ENCODE measurements at places on chromosomes 2 and 18.

GRCh38 chr2:238821391-238821790 is 26.5 kb upstream of the TWIST2 start:
- no peak for DNase-seq

GRCh38 chr2:197556456-197556855 is 40.6 kb downstream of the MOB4 start:
- DNase-seq, result no peak

DNA sequence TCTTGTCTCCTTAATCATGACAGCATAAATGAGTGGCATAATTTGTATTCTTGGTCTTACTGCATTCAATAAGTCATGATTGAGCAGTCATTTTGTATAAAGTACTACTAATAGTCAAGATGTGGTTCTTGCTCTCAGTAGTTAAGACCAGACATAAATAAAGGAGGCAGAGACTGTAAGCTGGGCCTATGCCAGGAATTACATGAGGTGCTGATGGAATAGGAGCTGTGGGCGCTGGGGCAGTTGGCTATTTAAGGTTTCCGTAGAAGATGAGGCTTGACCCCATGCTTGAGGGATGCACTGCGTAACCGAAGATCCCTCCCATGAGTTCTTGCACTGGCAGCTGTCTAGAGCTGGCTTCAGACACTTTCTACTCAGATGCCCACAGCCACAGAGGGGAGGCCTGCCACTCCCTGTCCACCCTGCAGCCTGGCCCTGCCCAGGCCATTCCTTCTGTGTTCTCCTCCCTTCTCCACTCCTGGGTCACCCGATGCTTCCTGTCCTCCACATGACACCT is 150.9 kb upstream of the REV1 start:
- DNase-seq, result no peak

DNA sequence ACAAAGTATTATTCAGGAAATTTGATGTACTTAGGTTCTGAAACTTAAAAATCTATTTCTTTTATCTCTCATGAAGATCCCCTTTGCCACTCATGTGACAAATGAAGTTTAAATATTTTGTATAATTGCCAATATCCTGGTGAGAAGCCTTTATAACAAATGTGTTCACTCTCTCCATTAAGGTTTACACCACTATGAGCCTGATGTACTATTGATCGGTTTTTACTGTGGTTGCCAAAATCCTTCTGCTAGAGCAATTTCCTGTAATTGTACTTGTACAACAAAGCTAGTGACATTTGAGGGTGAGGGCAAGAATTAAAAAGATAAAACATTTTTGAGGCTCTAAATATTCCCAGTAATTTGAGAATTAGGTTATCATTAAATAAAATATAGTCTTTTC is 222.3 kb upstream of the CDH19 start:
- no peak for DNase-seq

- no peak for DNase-seq
Observed at GRCh38 chr2:143205106-143205764, 76.0 kb downstream of the ARHGAP15 start.

- DNase-seq, result no peak
Observed at GRCh38 chr18:23969664-23970063, 44.9 kb upstream of the TTC39C start.

DNA sequence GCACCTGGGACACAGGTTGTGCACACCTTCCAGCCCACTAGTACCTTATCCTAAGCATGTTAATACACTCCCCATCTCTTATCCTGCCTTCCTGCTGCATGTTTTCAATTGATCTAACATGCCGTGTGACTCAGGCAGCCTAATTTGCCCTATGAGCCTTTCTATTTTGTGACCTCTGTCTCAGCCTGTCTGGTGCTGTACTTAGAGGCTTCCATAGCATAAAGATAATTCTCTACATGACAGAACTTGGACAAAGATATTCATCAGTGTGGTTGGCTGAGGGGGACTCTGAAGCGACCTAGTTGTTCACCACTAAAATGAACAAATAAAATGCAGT is 8.6 kb upstream of the TMEM37 start:
- DNase-seq, result no peak

DNA sequence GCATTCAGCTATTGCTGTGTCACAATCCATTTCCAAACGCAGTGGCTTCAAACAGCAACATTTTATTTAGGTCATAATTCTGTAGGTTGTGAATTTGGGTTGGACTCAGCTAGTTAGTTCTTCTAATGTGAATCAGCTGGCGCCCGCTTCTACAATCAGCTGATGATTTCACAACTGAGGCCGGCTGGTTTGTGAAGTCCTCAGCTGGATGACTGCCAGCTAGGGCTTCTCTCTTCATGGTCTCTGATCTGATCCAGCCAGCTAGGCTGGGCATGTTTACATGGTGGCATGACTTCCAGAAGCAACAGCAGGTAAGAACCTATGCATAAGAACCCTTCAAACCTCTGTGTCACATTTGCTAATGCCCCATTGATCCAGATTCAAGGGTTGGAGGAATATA is 172.0 kb downstream of the SLC4A10 start:
- no peak for DNase-seq

DNA sequence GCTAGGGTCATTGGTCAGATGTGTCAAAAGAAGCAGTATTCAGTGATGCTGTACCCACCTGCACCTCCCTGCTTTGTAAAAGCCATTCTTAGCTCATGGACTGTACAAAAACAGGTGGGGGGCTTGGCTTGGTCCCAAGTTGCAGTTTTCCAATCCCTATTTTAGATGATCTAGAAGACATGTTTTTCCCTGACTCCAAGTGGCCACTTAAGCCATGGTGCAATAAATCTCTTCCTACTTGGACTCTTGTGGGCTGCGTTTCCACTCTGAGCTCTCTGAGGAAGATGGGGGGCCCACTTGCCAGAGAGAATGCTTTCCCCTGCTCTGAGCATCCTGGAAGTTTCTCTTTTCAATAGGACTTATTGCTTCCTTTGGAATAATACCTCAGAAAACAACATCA is 57.0 kb upstream of the SPP2 start:
- no peak for DNase-seq

- no peak for DNase-seq
Observed at GRCh38 chr2:16090650-16091575, 150.6 kb downstream of the MYCN start.

- DNase-seq, result no peak
Observed at GRCh38 chr2:128490881-128491691, 172.4 kb upstream of the HS6ST1 start.

DNA sequence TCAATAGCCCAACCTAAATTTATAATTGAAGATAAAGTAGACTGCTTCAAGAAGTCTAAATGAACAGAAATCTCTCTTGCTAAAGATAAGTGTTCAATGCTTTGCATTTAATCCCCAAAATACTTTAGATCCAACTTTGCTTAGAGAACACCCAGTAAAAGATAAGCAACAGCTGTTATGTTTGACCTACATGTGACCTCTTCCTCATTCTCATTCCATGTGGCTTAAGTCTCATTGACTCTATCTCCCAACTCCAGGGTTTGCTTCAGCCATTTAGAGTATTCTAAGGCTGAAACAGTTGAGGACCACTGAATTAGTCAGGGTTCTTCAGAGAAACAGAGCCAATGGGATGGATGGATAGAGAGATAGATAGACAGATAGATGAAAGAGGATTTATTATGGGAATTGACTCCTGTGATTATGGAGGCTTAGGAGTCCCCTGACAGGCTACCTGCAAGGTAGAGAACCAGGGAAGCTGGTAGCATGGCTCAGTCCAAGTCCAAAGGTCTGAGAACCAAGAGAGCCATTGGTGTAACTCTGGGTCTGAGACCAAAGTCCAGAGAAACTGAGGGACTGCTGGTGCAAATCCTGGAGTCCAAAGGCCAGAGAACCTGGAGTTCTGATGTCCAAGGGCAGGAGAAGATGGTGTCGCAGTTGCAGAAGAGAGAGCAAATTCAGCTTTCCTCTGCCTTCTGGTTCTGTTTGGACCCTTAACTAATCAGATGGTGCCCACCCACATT is 32.1 kb downstream of the CRYGD start:
- DNase-seq, result no peak

DNA sequence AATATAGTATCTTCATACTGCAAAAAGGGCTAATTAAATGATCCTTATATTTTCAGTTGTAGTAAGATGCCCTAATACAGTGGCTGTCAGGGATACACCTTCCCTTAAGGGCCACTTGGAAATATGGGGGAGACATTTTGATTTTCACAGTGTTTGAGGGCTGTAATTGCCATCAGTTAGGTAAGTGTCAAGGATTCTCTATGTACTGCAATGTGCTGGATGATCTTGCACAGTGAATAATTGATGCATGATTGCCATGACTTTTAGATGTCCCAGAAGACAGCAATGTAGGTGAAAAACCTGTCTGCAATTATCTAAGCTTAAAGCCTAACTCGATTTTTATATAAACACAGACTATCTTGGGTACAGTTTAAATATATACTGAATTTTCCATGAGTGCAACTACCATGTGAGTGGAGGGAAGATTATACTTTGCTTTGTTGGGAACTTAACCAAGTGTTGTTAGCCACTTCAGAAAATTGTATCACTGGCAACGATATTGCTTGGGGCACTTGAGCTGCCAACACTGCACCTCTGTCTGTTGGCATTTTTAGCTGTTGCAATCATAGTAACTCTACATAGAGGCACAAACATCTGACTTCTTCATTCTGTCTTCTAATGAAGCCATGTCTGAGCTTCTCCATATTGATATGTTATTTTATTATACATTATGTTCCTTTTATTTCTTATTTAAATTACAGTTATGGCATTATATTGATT is 45.2 kb downstream of the MAIP1 start:
- no peak for DNase-seq

DNA sequence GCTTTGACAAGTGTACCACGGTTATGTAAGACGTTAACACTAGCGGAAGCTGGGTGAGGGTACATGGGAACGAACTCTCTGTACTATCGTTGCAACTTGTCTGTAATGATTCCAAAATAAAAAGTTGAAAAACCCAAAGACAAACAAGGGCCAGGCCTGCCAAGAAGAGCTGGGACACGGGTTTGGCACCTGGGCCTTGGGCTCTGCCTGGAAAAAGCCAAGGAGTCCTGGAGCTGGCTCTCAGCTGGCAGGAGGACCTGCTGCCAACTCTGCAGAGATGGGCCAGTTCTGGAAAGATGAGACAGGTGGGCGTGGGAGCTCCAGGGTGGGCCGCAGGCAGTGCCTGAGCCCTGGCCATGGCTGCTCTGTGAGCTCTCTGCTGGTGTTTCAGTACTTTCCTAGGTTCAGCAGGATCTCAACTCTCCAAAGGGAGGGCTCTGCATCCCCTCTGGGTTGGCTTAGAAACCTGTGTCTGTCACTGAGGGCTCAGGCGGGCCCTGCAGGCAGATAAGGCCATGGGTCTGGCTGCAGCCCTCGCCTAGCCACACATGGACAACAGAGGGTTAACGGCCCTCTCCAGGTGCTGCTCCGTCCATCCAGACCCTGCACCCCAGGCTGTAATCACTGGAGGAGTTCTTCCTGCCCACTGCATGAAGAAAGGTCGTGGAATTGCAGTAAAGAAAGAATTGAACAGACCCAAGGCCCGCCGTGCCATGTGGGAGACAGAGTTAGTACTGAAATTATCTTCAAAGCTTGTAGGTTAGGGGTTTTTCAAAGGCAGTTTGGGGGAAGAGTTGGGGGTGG is 89.9 kb downstream of the RHOB start:
- no peak for DNase-seq

DNA sequence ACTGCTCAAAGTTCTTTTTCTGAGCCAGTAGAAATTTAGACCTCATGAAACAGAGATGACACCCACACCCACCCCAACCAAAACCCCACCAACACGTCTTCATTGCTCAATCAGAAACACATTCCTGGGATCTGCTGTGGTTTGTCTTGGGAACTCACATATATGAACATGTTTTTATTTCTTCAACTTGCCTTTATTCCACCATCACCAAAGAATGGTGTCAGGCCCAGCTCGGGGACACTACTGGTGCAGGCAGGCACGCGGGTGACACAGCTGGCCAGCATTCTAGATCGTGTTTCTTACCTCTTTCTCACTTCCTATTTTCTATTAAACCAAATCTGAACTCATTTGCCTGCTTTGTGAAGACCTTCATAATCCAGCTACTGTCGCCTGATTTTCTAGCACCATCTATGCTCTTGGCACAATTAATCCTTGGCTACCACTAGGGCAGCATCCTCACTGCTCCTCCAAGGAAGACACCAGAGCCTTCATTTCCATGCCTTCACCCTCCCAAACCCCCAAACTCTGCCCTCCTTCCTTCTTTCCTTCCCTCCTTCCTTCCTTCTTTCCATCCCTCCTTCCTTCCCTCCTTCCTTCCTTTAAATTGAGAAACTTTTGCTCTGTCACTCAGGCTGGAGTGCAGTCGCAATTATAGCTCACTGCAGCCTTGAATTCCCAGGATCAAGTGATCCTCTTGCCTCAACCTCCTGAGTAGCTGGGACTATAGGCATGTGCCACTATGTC is 157.1 kb downstream of the BCL2 start:
- DNase-seq, result no peak

GRCh38 chr2:163210430-163210918 is 371.9 kb upstream of the KCNH7 start:
- DNase-seq, result no peak

- no peak for DNase-seq
Observed at GRCh38 chr2:199201539-199201938, 256.2 kb downstream of the SATB2 start.

DNA sequence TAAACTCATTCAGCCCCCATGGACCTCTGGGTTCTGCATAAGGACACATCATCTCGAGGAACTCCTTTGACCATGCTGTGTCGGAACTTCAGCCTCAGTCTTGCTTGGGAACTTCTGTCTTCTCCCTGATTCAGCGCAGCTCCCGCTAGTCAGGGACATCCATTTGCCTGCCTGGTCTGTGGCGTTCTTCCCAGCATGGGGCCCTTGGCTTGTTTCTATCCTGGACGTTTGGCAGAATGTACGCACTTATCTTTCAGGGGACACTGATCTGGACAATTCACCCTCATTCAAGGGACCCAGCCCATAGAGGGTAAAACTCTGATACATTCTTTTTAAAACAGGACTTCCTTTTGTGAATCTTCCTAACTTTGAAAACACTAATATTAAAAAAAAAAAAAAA is 75.8 kb upstream of the WIPF1 start:
- no peak for DNase-seq

DNA sequence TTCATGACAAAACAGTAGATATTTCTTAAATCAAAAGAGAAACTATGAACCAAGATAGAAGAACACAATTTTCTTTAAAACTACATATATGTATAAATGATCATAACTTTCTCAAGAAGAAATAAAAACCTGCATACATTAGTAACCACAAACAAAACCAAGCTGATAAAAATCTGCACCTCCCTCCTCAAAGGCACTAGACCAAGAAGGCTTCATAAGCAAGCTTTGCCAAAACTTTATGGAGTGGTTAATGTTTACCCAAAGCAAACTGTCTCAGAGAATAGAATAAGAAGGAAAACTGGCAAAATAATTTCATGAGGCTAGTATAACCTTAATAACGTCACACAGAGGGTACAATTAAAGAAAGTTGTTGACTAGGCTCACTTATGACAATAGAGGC is 138.3 kb downstream of the ZBTB7C start:
- no peak for DNase-seq

GRCh38 chr2:151071906-151072305 is 189.8 kb downstream of the RBM43 start:
- DNase-seq, result no peak

- DNase-seq, result no peak
Observed at GRCh38 chr2:8851811-8852560, 14.6 kb upstream of the KIDINS220 start.

GRCh38 chr2:71853858-71854257 is 293.8 kb downstream of the CYP26B1 start:
- no peak for DNase-seq

- no peak for DNase-seq
Observed at GRCh38 chr2:11720752-11721151, 25.7 kb upstream of the LPIN1 start.
